ENCODE measurements at places on chromosomes 5 and 9.

- no peak for DNase-seq
These were observed 761 bp upstream of the DNAJC25 start for GRCh38 chr9:111630182-111630963.

- no peak for DNase-seq
These were observed 75.4 kb upstream of the CDKN2B start for GRCh38 chr9:22084336-22085035.

- DNase-seq: no peak
These were observed 42.1 kb downstream of the LRRTM2 start for GRCh38 chr5:138833080-138833479.

DNA sequence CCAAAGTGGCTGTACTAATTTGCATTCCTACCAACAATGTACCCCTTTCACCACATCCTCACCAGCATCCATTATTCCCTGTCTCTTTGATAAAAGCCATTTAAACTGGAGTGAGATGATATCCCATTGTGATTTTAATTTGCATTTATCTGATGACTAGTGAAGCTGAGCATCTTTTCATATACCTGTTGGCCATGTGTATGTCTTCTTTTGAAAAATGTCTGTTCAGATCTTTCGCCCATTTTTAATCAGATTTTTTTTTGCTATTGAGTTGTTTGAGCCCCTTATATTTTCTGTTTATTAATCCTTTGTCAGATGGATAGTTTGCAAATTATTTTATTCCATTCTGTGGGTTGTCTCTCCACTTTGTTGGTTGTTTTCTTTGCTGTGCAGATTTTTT, 121.0 kb upstream of the LRRTM2 start:
- DNase-seq: no peak

DNA sequence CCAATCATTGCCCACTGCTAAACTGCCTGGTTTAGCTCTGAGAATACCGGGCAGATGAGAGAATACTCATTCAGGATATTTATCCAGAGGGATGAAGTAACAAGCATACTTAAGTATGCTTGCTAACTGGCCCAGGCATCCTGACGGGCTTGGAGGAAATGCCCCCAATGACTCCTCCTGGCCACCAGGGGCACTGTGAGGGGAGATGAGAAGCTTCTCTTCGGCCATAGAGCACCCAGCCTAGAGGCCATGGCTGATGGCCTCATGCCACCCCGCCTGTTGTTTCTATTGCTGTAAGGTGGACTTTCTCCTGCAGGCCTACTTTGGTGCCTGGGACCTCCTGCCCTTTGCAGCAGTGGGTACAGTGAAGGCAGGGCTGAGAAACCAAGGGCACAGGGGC, 134.5 kb upstream of the FSTL4 start:
- DNase-seq: no peak

DNA sequence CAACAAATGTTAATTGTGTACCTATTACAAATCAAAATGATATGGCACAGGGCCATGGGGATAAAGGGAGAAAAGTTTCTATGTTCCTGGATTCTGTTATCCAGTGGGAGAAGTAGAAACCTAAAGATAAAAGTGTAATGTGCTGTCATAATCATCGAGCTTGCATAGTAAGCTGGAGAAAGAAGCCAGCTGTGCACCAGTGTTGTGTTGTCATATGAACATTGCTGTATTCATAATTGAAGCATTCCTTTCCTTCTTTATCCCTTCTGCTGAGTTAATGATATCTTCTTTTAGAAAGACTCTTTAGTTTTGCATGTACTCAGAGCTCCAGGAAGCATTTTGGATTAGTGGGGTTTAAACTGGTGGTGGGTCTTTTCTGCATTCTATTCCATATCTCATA, 39.5 kb downstream of the NTRK2 start:
- no peak for DNase-seq

- no peak for DNase-seq
These were observed 21.5 kb downstream of the DCANP1 start for GRCh38 chr5:135425641-135426040.

GRCh38 chr5:38831909-38832308, 13.9 kb upstream of the OSMR start:
- no peak for DNase-seq

- peak; percentile 36 for DNase-seq
These were observed 41.8 kb downstream of the LYRM7 start for GRCh38 chr5:131212471-131213021.

DNA sequence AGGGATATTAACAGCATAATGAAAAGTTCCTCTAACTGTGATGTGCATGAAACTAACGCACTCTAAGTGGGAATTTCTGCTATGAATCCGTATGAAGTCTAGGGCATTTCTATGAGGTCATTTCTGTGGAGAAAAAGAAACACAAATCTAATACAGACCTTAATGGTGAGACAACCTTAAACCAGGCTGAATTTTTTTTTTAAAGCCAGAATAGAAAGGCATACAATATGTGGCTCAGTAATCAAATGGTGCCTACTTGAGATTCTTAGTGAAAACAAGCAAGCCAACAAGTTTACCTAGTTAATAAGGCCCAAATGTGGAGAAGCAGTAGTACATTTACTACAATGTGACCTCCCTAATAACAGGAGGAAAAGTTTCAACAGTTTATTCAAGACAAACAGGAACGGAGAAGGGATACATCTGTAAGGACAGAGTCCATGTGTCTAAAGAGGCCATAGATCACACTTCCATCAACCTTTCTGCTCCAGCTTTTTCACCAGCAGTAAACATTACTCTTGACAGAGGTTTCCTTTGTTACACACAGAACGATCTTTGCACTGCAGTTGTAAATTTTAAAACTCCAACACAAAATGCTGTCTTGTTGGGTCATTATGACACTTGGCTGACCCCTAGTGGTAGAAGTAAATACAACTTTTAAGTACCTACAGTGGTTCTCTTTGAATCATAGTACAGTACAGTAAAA, 26.2 kb downstream of the CARNMT1 start:
- peak; percentile 41 for DNase-seq

DNA sequence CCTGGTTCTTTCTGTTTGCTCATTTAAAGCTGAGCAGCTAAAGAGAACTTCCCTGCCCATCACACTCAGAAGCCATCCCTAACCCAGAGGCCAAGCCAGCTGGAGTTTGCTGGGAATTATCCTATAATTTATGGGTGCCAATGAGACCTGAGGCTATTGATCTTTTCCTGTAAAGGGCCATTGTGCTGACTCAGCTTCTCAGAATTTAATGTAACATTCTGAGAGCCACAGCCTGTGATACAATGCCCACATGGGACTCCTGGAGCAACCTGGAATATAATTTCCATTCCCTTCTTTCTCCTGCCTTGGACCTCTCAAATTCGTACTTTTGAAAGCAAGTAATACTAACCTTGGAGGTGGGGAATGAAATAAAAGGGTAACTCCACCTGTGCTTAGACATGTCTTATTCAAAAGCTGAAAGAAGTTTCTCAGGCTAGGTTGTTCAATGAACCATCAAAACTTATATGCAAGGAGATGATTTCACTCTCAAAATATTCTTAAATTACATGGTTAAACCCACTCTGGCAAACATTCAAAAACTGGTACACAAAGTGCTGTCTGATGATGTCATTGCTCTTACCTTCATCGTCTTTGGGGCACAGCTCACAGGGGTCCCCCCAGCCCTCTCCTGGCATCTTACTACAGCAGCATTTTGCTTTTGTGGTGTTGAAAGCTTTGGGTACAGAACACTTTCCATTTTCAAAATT, 206.7 kb downstream of the SLC12A2 start:
- no peak for DNase-seq

DNA sequence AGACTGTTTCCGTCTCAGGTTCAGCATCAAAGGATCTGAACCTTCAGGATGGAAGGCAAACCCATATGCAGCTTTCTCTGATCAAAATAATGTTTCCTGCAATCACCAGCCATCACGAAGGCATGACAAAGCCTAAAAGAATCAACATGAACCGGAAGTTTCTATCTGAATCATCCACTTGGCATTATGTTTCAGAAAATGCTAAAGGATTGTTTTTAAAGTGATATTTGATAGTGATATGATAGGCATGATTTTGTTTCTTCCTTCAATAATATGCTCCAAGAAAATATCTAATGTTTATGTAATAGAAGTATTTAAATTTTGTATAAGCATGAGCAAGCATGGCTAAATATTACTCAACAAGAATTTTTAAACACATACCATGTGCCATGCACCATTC, 219.6 kb downstream of the PLK2 start:
- no peak for DNase-seq

Data from germinal center (tissue), 1 donor.